ENCODE measurements at places on chromosomes 13 and 19. TPM values are rescaled to one million over a fixed set of nuclear protein-coding genes. Genes with fewer than 3 reads are reported as not detected.

DNA sequence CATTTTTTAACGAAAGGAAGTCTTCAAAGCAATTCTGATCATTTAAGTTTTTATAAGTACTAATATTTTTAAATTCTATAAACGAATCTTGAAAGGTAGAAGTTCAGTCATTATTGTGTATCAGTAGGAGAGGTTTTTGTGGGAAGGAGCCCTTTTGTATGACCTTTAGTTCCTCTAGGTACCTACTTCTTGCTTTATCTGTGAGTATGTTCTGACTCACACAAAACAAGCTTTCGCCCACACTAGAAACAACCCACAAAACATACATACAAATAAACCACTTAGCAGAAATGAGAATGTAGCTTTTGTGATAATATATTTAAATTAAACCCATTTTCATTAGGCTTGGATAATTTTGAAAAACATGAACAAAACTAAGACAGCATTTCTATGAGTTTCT lies 27.8 kb downstream of the ERCC5 start:
- no peak for DNase-seq

GRCh38 chr13:79647533-79647932 lies 166.6 kb downstream of the NDFIP2 start:
- DNase-seq: no peak

Gene SOX1
- not detected for total RNA-seq

Gene JSRP1
- total RNA-seq: not detected
